IMR-90 (cell line): ENCODE measurements at places on chromosomes 2 and 18. TPM values are rescaled to one million over a fixed set of nuclear protein-coding genes. Genes with fewer than 3 reads are reported as not detected.

The TRAPPC12 gene
- 25.8 and 33.6 TPM in 2 replicates for total RNA-seq

The CDC42EP3 gene
- total RNA-seq: 152 and 167 TPM in 2 replicates

The ZC3H8 gene
- total RNA-seq: 0.18 and 1.7 TPM in 2 replicates

The TXNDC2 gene
- under 0.01 and 0.18 TPM in 2 replicates for total RNA-seq

The TIA1 gene
- 93.3 and 103 TPM in 2 replicates for total RNA-seq

The C2orf81 gene
- under 0.01 and 0.18 TPM in 2 replicates for total RNA-seq

The C2orf72 gene
- 0.18 TPM in 1 of 2 replicates, not detected in the other for total RNA-seq

The FRZB gene
- 0.18 and 0.28 TPM in 2 replicates for total RNA-seq

- peak; percentile 37 for DNase-seq
These were observed 654.5 kb upstream of the CDH2 start for GRCh38 chr18:28831476-28831875.

DNA sequence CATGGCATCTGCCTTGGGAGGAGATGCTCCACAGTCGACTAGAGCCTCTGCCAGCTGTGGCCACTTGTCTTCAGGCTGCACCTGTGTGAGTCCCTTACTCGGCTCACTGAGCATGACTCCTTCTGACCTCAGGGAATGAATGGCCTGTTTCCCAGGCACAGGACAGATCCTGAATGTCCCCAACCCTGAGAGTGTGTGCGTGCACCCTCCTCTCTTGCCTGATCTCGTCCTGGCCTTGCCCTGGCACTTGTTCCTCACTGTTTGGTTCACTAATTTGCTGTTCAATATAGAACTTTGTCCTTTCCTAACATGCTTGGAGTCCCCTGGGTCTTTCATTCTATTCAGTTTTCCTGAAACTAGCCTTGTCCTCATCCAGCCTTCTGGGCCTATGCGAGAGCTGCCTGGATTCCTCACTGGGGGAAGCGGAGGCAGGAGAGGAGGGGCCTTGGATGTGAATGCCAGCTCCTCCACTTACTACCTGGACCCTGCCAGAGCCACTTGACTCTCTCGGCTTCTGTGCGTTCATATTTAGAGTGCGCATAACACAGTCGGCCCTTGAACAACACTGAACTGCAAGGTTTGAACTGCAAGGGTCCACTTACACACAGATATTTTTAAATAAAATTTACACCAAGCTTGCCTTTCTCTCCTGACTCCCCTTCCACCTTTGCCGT lies 184.8 kb downstream of the ACKR3 start:
- DNase-seq: no peak

DNA sequence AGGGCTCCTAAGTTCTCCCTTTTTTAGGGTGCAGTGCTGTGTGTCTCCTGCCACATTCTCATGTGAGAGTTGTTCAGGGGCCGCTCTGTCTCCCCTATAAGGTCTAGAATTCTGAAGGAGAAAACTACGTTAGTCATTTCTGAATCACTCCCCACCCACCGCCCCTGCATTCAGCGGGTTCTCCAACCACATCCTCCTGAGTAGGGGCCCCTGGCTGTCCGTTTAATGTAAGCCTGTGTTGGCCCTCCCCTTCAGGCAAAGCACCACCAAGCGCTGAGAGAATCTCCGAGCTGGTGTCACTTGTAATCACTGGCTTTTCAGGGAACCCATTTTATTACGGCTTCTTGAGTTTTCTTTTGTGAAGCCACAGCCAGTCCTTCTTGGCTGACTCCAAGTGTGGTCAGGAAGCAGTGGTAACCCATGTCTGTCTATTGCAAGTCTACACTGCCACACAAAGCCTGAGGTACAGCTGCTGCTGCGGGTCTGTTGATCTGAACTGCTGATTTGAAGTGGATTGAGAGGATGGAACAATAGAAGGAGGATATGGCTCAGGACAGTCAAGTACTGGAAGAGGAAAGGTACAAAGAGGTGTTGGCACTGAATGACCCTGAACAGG lies 16.9 kb downstream of the LCT start:
- DNase-seq: peak; percentile 72

- DNase-seq: no peak
These were observed 359.2 kb downstream of the GALR1 start for GRCh38 chr18:77608807-77609206.

DNA sequence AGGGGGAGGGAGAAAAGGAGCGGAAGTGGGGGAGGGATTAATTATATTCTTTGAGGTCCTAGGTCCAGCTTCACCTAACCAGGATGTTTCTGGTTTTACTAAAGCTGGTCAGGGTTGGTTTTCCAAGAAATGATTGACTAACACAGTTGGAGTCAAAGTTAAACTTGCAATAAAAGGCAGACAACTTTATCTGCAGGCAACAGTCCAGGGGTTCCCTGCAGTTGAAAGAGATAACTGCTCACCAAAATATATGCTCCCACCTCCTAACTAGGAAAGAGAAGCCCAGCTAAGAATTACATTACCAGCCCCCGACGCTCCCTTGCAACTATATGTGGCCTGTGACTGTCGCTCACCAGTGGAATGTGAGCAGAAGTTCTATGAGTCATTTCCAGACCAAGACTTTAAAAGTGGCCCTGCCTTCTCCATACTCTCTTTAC lies 140.0 kb upstream of the PKDCC start:
- DNase-seq: peak; percentile 16
